Progenitor cell of endocrine pancreas (in vitro differentiated cells): ENCODE measurements at places on chromosomes 6 and 20.

- DNase-seq: no peak
Measured at GRCh38 chr20:1922786-1923185, 27.6 kb downstream of the SIRPA start.

DNA sequence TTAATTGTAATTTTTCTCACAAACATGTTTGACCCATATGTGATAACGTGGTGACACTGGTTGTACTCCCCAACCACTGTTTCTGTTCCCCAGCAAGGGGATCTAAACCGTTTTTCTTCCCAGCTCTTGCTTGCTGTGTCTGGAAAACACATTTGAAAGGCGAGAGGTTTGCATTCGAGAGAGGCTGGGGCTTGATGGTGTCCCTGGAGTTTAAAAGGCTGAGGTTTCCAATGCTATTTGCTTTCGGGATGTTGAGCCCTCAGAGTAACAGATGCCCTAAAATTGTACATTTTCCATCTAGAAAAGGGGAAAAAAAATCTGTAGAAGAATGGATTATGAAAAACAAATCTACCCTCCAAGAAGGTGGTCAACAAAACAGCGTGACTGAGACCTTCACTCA lies 35.4 kb downstream of the AKAP12 start:
- no peak for DNase-seq

DNA sequence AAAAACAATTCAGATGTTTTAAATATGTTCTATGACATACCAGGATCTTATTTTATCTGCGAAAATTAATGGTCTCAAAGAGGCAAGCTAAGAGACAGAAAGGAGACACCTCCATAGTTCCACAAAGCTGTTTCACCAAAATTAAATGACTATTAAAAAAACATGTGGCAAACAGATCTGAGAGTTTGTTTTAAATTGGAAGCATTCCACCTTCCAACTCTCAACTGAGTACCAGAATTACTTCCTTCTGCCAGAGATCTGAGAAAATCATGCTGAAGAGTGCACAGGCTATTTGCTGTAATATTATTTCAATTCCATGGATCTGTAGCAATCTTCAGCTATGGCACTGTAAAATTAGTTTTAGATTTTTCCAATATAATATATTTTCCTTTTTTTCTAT lies 669.5 kb upstream of the MARCKS start:
- no peak for DNase-seq

DNA sequence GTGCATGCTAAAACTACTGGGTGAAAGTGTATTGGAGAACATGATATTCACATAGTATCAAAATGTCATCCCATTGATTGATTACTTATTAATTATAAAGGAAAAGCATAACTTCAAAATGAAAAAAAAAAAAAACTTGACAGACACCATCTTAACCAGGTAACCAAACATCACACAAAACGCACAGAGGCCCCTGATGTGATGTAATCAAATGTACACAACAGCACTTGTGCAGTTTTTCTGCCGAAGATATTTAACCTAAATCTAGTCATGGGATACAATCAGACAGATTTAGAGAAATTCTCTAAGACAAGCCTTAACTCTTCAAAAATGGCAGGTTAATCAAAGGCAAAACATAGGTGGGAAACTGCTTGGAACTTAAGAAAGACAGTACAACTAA lies 102.0 kb upstream of the TENT5A start:
- no peak for DNase-seq

DNA sequence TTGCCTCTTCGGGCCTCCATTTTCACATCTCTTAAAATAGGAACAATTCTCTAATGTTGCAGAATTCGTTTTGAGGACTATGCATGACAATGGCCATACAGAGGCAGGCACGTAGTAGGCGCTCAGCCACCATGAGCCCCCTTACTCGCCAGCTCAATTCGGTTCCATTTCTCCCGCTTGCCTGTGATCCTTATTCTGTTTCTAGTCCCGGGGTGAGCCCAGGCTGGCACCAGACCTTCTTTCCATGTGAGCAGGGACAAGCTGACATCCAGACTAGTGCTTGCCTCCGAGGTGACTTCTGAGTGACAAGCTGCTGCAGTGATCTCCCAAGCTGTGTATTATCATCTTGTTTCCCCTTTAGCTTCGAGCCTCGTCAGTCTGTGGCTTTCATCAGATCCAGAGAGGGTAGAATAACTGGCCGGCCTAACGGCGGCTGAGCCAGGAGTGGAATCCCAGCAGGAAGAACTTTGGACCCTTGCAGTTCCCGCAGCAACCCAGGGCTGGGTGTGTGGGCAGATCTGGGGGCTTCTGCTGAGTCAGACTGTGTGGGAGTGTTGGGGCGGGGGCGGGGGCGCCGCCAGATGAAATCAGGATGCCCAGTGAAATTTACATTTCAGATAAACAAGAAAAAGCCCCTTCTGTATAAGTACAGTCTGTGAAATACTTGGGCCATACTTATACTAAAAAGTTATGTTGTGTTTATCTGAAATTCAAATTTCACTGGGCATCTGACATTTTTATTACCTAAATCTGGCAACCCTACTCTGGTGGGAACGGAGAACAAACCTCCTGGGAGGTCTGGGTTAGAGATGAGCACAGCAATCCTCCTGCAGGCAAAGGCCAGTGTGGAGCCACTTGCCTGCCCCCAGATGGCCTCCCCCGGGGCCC lies 10.9 kb downstream of the BANF2 start:
- no peak for DNase-seq

DNA sequence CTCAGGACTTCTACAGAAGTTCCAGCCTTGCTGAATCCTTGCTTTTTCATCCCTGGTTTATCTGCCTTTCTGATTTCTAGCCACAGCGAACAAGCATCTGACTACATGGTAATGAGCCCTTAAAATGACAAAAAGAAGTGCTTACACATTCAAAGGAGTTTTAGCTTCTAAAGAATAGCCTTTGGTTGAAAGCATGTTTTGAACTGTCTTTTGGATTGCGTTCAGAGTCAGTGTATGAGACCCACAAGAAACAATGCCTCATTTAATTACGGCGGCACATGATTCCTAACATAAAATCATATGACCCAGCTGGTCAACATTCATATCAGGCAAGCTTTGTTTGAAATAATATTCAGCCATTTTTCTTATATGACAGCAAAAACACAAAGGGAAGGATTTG lies 784.2 kb downstream of the KIF16B start:
- no peak for DNase-seq

DNA sequence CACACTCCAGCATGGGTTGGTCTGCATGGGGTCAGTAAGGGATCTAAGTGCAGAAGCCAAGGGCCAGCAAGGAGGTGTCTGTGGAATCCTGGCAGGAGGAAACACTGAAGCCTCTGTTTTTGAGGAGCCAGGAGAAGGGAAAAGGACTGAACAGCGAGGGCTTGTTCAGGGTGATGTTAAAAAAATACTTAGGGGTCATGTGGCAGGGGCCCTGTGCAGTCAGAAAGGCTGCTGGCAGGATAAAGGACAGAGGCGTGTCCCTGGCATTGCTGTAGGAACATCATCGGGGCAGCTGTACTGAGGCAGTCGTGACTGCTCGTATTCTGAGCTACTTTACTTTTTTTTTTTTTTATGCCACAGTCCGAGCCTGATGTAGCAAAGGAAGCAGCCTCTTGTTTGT lies 127.1 kb upstream of the ZFP64 start:
- no peak for DNase-seq

- DNase-seq: no peak
Measured at GRCh38 chr6:82589509-82590206, 226.0 kb downstream of the TPBG start.

DNA sequence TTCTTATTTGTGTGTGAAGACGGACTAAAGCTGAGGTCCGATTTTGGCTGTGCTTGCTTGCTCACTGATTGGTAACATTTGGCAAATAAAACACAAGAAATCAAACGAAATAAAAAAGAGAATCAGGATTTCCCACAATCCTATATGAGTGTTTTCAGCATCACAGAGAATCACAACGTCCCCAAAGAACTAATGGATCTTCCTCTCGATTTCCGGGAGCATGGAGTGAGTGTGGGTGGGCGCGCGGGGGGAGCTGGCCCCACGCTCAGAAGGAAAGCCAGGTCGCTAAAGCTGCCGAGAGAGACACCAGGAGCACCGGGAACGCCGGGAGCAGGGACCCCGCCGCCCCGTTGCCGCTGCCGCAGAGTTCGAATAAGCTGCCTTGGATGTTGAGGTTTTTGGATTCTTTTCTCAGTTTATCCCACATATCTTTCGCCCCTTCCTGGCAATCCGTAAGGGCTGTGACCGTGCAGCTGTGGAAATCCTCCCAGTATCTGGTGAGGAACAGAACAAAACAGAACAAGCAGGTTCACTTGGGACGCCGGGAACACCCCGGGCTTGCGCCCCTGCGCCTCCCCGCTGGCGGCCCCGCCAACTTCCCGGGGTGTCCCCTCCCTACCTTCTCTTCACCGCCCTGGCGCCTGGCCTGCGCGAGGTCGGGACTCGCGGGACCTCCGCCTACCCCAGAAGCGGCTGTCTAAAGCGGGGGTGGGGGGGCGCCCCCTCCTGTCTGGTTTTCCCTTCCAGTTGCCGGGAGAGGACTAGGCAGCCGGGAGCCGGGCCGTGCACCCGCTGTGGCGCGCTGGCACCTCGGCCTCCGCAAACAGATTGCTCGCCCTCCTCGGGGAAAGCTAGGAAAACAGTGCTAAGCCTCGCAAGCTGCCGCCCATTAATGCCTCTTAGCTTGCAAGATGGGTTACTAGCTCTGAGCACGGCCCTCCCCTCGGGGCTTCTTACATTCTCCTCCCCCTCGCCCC lies 7.7 kb downstream of the NRN1 start:
- no peak for DNase-seq

- no peak for DNase-seq
Measured at GRCh38 chr6:69422020-69422419, 374.8 kb downstream of the LMBRD1 start.

GRCh38 chr6:68677058-68677457 lies 42.0 kb downstream of the ADGRB3 start:
- no peak for DNase-seq

DNA sequence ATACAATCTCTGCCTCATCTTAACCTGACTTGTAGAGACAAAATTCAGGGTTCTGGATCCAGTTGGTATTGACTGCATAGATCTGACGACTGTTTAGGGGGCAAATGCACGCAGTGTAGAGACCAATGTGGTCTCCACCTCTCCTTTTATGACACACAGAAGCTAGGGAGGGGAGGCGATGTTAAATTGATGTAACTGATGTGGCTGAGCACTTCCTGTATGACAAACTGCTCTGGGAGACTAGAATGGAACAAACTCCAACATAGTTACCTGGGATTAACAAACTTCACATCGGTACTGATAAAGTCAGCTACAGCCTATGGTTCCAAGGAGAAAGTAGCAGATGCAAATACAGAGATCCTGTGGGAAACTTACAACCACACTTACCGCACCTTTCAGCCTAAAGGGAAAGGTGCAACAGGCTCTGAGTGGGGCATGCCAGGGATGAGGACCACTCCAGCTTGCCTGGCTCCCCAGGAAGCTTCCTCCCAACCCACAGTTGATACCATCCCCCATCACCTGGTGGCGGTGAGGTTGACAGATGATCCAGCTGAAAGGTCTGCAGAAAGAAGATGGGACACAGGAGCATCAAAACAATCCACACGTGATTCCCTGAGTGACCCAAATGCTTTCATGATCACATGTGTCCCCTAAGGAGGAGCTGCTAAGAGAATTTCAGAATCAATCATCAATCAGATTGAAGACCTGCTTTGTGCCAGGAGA lies 60.6 kb upstream of the MRPS10 start:
- no peak for DNase-seq

- DNase-seq: no peak
Measured at GRCh38 chr20:11350126-11351005, 567.3 kb upstream of the BTBD3 start.

GRCh38 chr6:53811746-53812145 lies 16.9 kb downstream of the LRRC1 start:
- DNase-seq: no peak

- no peak for DNase-seq
Measured at GRCh38 chr6:28587746-28588075, 62.0 kb downstream of the GPX5 start.

- DNase-seq: no peak
Measured at GRCh38 chr6:106745824-106746582, 116.6 kb downstream of the QRSL1 start.

- no peak for DNase-seq
Measured at GRCh38 chr6:89941763-89942497, 47.7 kb downstream of the GJA10 start.

DNA sequence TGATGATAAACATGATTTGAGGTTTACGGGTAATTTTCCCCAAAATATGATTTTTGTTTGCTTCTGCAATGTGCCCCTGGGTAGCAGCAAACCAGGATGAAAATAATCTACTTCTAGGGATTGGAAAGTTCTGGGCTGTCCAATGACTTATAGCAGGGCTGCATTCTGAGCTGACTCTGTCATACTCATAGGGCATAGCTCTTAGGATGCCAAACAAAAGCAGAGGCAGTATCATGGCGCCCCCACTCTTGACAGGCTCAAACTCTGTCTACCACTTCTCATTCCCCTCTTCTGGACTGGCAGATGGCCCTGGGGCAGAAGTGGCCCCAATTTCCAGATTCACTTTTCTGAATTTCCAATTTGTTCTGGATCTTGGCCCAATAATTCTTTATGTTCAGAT lies 10.3 kb downstream of the SERPINB1 start:
- no peak for DNase-seq

DNA sequence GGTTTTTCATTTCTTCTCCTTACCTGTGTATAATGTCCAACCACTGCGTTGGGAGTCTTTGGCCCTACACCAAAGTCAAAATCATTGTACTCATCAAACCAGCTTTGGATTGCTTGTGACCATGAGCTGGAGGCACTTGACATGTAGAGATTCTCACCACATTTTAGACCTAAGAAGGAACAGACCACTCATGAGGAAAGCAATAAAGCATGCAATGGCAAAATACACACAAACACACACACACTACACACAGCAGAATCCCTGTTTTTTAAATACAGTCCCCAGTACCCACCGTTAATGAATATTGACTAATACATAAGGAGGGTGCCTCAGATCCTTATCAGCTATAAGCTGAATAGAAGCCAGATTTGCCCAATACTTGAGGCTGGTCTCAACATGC lies 10.5 kb downstream of the CRISP3 start:
- no peak for DNase-seq

DNA sequence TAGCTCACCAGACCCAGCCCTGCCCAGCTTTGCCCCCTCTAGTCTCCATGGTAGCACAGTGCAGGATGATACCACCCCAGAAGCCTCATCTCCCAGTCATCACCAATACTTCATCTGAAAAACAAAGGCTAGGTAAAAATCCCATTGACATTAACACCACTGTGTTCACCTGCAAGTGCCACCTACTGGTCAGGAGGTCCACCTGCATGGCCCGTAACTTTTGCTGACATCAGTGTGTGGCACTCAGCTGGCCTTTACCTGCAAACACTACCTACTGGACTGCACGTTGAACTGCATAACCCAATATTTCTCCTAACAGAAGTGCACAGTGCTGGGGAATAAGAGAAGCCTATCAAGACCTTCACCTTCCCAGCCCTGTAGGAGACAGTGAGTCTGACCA lies 234.7 kb upstream of the ADGRB3 start:
- no peak for DNase-seq

- no peak for DNase-seq
Measured at GRCh38 chr6:128057541-128057940, 156.7 kb upstream of the THEMIS start.

GRCh38 chr6:132683543-132683942 lies 24.6 kb upstream of the TAAR1 start:
- DNase-seq: no peak

DNA sequence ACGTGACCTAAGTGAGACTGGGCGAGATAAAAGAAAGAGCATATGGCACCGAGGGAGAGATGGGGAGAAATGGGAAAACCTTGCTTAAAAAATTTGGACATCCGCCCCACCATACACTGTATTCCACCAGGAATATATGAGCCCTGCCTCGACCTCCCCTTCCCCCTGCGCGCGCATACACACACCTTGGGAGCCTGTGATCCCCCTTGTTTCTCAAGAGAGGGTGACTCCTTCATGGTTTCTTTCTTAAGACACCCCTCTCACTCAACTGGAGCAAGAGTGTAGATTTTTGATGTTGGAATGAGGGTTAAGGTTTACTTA lies 480 bp downstream of the ABCF1 start:
- no peak for DNase-seq
